ENCODE measurements at places on chromosomes 7 and 10.

DNA sequence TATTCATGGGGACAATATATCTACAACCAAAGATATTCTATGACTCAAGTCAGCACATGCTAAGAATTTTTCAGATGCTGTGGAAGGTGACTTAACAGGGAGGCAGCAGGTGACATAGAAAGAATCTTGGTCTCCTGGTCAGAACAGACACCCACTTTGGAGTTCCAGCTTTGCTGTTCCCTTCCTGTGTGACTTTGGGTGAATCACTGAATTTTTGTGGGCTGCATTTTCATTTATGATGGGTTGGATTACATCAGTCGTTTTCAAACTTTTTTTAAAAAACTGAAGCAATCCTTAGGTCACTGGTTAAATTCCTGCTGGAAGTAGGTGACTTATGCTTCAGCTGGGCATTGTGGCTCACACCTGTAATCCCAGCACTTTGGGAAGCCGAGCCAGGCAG, 24.9 kb downstream of the RGR start:
- DNase-seq = no peak

DNA sequence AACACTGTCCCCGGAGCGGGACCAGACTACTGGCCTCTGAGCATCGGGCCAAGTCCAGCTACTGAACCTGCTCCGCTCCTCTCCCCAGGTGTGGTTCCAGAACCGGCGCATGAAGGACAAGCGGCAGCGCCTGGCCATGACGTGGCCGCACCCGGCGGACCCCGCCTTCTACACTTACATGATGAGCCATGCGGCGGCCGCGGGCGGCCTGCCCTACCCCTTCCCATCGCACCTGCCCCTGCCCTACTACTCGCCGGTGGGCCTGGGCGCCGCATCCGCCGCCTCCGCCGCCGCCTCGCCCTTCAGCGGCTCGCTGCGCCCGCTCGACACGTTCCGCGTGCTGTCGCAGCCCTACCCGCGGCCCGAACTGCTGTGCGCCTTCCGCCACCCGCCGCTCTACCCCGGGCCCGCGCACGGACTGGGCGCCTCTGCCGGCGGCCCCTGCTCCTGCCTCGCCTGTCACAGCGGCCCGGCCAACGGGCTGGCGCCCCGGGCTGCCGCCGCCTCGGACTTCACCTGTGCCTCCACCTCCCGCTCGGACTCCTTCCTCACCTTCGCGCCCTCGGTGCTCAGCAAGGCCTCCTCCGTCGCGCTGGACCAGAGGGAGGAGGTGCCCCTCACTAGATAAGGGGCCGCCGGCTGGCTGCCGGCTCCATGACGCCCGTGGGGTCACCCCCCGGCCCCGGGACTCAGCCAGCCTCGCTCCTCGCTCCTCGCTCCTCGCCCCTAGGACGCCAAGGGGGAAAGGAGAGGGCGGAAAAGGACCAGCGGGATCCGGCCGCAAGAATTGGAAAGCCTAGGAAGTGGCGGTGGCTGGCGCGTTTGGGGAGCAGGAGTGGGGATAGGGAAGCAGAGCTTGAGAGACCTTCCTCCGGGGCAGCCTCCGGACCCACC, 3.4 kb downstream of the EVX1 start:
- DNase-seq = no peak

DNA sequence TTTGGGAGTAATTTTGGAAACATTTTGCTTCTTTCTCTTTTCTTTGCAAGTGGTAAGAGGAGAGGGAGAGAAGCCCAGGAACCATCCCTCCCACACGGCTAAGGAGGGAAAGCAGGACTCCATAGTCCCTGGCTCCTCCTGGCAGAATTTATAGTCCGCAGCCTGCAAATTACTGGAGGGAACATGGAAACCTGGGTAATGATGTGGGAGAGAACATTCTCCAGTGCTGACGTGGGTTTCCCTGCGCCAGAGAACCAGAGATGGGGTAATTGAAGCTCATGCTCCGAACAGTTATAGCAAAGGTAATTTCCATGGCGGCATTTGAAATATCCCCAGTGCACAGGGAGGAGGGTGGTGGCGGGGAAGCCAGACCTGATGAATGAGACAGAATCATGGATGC, 320.4 kb downstream of the RPS24 start:
- no peak for DNase-seq

- DNase-seq = no peak
These were observed 133.7 kb upstream of the TNS3 start for GRCh38 chr7:47715631-47716068.

DNA sequence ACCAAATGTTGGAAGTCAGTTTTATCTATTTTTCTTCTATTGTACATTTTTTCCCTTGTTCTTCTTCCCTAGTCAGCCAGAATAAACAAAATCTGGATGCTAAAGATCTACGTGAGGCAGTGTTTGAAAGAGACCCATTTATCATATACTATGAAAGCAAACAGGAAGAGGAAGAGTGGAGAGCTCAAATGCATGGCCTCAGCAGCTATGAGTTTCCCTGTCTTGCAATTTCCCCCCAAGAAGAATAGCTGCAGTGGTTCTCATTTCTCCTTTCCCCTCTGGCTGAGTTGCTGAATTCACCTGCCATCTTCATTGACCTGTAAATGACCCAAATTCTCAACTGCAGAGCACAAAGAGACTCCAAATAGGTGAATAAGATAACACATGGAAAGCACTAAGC, 347.1 kb upstream of the NRP1 start:
- no peak for DNase-seq

All from cerebellar nuclear complex (tissue), 1 donor.